Pancreas (tissue), 10 donors: ENCODE measurements at places on chromosomes 5 and 9. TPM values are rescaled to one million over a fixed set of nuclear protein-coding genes. Genes with fewer than 3 reads are reported as not detected.

Gene MED10
- total RNA-seq, result 20.5 TPM

Gene RFESD
- total RNA-seq, result 1.5 TPM

Gene TMC1
- not detected for total RNA-seq

Gene HAVCR2
- 0.74 TPM for total RNA-seq

Gene CCDC171
- 2.7 TPM for total RNA-seq

Gene SAPCD2
- total RNA-seq, result 0.97 TPM

Gene UBE2QL1
- total RNA-seq, result 0.13 TPM

Gene BTNL3
- not detected for total RNA-seq

Gene NOXA1
- total RNA-seq, result 6.6 TPM

Gene SH3RF2
- total RNA-seq, result 15.7 TPM

GRCh38 chr5:109347252-109347888 is 62.4 kb downstream of the PJA2 start:
- H3K36me3 ChIP-seq, result peaks cover 16% of the 10 kb centered on the region
- no peak overlapping the region for H3K27ac ChIP-seq
- no peak for DNase-seq
- no peaks in the 10 kb centered on the region for H3K27me3 ChIP-seq

GRCh38 chr5:109689740-109690241 is at the start of gene MAN2A1:
TSS of gene MAN2A1 (plus strand) at chr5:109689927. CDS start at chr5:109690418, 491 bp downstream.
- H3K4me1 ChIP-seq, result peaks cover 21% of the 10 kb centered on the region

- H3K27ac ChIP-seq, result no peak overlapping the region
- no peaks in the 10 kb centered on the region for H3K4me1 ChIP-seq
- H3K4me3 ChIP-seq, result no peak overlapping the region
- no peaks in the 10 kb centered on the region for H3K36me3 ChIP-seq
- no peak for DNase-seq
Measured at GRCh38 chr5:125293223-125293622, 546.8 kb upstream of the ZNF608 start.

GRCh38 chr5:103132684-103133083 is 12.6 kb downstream of the PPIP5K2 start:
- H3K36me3 ChIP-seq, result no peaks in the 10 kb centered on the region
- DNase-seq, result no peak
- no peak overlapping the region for H3K27ac ChIP-seq
- no peak overlapping the region for H3K4me3 ChIP-seq
- peaks cover 10% of the 10 kb centered on the region for H3K4me1 ChIP-seq
- no peaks in the 10 kb centered on the region for H3K27me3 ChIP-seq

DNA sequence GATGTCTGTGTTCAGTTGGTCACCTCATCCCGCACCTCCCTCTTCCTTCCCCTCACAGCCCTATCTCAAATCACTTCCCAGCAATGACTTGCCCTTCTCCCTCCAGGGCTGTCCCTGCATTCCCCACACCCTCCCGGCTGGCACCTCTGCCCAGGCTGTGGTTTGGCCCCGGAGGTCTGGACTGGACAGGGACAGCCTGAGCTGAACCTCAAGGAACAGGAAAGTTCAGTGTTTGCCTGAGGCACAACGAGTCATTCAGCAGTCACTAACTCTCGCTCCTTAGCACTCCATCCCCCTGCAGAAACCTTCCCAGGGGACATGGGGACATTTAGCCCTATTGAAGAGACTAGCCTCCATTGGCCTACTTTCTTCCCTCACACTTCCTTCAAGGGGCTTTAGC is 58.3 kb upstream of the MAP3K1 start:
- no peak overlapping the region for H3K4me3 ChIP-seq
- H3K27ac ChIP-seq, result no peak overlapping the region
- H3K27me3 ChIP-seq, result no peaks in the 10 kb centered on the region
- no peaks in the 10 kb centered on the region for H3K36me3 ChIP-seq

GRCh38 chr9:114450181-114450580 is 55.1 kb downstream of the WHRN start:
- H3K36me3 ChIP-seq, result no peaks in the 10 kb centered on the region
- DNase-seq, result no peak
- H3K27ac ChIP-seq, result no peak overlapping the region
- H3K4me3 ChIP-seq, result no peak overlapping the region

DNA sequence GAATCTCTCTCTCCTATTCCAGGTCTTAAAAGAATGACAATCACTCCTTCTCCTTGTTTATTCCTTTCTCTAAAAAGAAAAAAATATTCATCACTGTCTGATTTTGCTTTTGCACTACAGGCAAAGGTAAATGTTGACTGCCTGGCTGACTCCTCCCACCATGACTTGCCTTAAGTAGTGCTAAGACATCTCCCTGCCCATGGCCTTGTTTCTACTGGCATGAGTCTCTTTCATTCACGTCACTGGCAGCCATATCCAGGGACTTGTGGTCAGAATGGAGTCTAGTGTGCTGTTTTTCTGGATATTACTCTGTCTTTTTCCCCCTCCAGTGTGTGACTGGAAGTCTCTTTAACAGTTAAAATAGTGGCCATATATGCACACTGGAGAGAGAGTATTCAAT is 522.9 kb upstream of the DAB2 start:
- no peaks in the 10 kb centered on the region for H3K4me1 ChIP-seq
- DNase-seq, result peak; percentile 41
- no peak overlapping the region for H3K27ac ChIP-seq
- H3K36me3 ChIP-seq, result no peaks in the 10 kb centered on the region
- H3K27me3 ChIP-seq, result no peaks in the 10 kb centered on the region

- no peaks in the 10 kb centered on the region for H3K36me3 ChIP-seq
- H3K27ac ChIP-seq, result no peak overlapping the region
- no peaks in the 10 kb centered on the region for H3K4me1 ChIP-seq
- no peak for DNase-seq
Measured at GRCh38 chr9:2271426-2271825, 256.3 kb downstream of the SMARCA2 start.

- H3K4me3 ChIP-seq, result no peak overlapping the region
- H3K27me3 ChIP-seq, result no peaks in the 10 kb centered on the region
- no peak overlapping the region for H3K27ac ChIP-seq
- H3K4me1 ChIP-seq, result no peaks in the 10 kb centered on the region
Measured at GRCh38 chr9:123640792-123641222, 284.8 kb downstream of the CRB2 start.

DNA sequence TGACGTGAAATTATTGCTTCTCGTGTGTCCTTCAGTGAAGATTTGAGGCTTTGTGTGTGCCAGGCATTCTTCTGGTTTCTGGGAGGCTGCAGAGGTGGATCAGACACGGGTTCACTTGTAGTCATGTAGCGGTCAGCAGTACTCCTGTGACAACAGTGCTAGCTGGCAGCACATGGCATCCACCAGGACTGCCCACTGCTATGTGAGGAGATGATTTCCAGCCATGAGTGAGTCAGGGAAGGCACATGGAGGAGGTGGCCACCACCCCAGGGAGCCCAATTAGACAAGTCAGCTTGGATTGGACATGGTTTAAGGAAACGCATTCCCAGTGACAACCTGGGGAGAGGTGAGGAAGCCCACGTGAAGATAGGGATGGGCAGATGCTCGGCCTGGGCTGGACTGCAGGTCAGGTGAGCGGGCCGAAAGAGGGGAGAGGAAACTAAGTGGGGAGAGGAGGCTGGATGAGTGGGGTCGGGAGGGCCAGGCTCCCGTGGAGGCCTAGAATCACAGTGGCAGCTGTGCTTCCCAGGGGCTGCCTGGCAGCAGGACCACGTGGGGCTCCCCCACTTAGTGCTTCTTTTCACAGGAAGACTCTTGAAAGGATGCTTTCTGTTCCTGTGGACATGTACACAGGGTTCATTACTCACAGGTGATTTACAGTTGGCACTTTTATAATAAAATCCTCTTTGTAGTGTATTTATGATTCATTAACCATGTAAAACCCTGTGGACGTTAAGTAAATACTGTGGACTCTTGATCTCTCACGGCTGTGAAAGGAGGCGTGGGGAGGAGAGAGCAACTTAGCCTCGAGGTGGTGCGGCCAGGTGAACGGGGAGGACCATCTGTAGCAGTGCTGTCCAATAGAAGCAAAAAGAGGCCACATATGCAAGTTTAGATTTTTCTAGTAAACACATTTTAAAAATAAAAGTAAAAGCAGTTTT is 80.0 kb upstream of the OTULINL start:
- H3K27ac ChIP-seq, result no peak overlapping the region
- H3K27me3 ChIP-seq, result no peaks in the 10 kb centered on the region
- no peak for DNase-seq
- H3K4me1 ChIP-seq, result no peaks in the 10 kb centered on the region
- no peak overlapping the region for H3K4me3 ChIP-seq
- H3K36me3 ChIP-seq, result peaks cover 7% of the 10 kb centered on the region

DNA sequence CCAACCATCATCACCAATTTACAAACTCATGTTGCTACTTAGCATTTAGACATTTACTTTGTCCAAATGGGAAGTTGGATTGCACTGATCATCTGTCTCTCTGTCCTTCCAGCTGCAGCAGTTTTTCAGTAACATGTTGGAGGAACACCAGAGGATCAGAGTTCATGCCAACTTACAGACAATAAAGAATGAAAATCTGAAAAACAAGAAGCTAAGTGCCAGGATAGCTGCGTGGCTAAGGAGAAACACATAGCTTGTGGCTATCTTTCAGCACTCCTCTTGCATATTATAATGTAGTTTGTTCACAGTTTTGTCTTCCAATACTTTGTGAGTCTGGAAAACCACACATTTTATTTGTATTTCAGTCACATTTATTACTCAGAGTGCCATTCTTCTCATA is 6.4 kb upstream of the ARL14EPL start:
- no peak overlapping the region for H3K4me3 ChIP-seq
- no peak for DNase-seq
- H3K27me3 ChIP-seq, result no peaks in the 10 kb centered on the region
- H3K4me1 ChIP-seq, result no peaks in the 10 kb centered on the region

DNA sequence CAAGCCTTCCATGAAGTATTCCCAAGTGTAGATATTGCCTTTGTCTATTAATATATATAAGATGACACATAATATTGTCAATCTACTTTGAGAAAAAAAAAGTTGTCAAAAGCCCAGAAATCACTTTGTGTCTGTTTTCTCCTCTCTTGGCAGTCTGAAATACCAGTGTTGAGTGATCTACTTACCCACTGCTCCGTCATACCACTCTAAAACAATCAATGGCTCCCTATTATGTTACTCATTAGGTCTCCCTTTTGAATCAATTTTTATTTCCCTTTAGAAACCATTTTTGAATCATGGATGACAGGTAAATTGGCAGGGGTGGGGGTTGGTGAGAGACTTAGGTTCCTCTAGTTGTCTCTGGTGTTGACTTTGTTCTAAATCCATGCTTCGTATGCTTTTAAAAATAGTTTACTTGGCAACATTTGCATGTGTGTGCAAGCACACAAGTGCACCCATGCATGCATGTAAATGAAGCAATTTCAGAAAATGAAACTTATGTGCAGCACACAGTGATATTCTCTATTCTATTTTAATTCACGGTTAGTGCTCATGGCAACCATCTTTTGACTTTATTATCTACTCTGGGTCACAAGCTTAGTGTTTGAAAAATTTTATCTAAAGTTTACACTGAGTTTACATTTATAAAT is 378.9 kb downstream of the RAB3C start:
- no peaks in the 10 kb centered on the region for H3K4me1 ChIP-seq
- H3K27me3 ChIP-seq, result no peaks in the 10 kb centered on the region
- no peak overlapping the region for H3K27ac ChIP-seq
- H3K4me3 ChIP-seq, result no peak overlapping the region
- no peaks in the 10 kb centered on the region for H3K36me3 ChIP-seq

DNA sequence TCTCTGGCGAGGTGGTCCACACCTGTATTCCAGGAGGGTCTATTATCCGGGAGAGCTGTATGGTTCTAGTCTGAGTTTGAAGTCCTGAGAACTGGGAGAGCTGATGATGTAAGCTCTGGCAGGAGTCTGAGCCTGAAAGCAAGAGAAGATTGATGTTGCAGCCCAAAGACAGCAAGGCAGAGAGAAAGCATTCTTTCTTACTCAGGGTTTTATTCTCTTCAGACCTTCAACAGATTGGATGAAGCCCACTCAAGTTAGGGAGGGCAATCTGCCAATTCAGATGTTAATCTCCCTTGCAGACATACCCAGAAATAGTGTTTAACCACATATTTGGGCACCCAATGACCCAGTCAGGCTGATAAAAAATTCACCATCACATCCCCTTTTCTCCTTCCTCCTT is 159.1 kb downstream of the CCDC171 start:
- no peak overlapping the region for H3K27ac ChIP-seq
- H3K4me3 ChIP-seq, result no peak overlapping the region
- no peak for DNase-seq
- H3K27me3 ChIP-seq, result no peaks in the 10 kb centered on the region
- H3K4me1 ChIP-seq, result no peaks in the 10 kb centered on the region

DNA sequence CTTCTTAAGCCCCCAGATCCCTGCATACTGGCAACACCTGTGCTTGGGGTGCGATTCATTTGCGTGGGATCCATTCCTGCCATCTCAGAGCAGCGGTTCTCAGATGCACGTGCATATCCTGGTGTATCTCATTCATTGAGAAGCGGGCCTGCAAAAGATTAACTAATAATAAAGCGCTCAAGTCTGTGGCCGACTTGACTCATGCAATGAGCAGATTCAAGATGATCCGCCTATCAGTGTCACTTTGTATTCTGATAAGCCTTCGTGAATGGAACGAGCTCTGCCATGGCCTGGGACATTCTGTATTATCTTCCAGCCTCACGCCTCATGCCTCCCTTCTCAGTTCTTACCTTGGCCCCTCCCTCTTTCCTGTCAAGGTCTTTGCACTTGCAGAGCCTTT is 22.3 kb downstream of the C1QTNF2 start:
- no peak overlapping the region for H3K4me3 ChIP-seq
- no peaks in the 10 kb centered on the region for H3K27me3 ChIP-seq
- no peak for DNase-seq
- H3K36me3 ChIP-seq, result no peaks in the 10 kb centered on the region

DNA sequence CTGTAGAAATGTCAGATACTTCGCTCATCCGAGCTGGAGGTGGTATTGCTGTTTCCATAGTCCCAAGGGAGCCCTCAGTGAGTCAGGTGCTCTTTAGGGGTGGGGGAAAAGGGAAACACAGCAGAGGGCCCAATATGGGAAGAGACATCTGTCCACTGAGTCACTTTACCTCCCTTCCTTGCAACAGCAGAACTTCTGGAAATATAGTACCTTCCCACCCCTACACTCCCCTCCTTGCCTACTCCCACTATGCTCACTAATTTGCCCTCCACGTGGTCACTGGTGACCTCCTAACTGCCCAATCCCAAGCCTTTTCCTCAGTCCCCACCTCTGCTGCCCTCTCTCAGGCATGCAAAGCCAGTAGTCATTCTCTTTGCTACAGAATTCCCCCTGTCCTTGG is 1.9 kb downstream of the HK3 start:
- no peaks in the 10 kb centered on the region for H3K27me3 ChIP-seq
- no peak for DNase-seq
- H3K27ac ChIP-seq, result no peak overlapping the region
- no peaks in the 10 kb centered on the region for H3K36me3 ChIP-seq
- no peaks in the 10 kb centered on the region for H3K4me1 ChIP-seq

- H3K27me3 ChIP-seq, result no peaks in the 10 kb centered on the region
- DNase-seq, result peak; percentile 37
- peak overlapping the region; percentile 38 for H3K4me3 ChIP-seq
- H3K27ac ChIP-seq, result peak overlapping the region; percentile 18
- no peaks in the 10 kb centered on the region for H3K36me3 ChIP-seq
Measured at GRCh38 chr5:117455236-117456233, 880.9 kb upstream of the SEMA6A start.

- no peaks in the 10 kb centered on the region for H3K27me3 ChIP-seq
- no peaks in the 10 kb centered on the region for H3K4me1 ChIP-seq
- DNase-seq, result no peak
- no peaks in the 10 kb centered on the region for H3K36me3 ChIP-seq
Measured at GRCh38 chr9:27310582-27310981, 13.6 kb upstream of the EQTN start.

GRCh38 chr5:59782856-59783255 is 110.7 kb downstream of the PDE4D start:
- H3K4me1 ChIP-seq, result no peaks in the 10 kb centered on the region
- no peaks in the 10 kb centered on the region for H3K27me3 ChIP-seq
- no peak overlapping the region for H3K4me3 ChIP-seq
- no peaks in the 10 kb centered on the region for H3K36me3 ChIP-seq
- H3K27ac ChIP-seq, result no peak overlapping the region
